Nephron progenitor cell (in vitro differentiated cells): ENCODE measurements at places on chromosomes 3 and 15.
A peak's percentile ranks its signal among the peaks of the same experiment; 100 is the strongest.

- no peak for DNase-seq
These were observed 42.1 kb downstream of the UBXN7 start for GRCh38 chr3:196390116-196390515.

- DNase-seq = peak; percentile 14
These were observed 75.8 kb upstream of the LEKR1 start for GRCh38 chr3:156750191-156750873.

- DNase-seq = no peak
These were observed 413.5 kb upstream of the THBS1 start for GRCh38 chr15:39167164-39168058.

DNA sequence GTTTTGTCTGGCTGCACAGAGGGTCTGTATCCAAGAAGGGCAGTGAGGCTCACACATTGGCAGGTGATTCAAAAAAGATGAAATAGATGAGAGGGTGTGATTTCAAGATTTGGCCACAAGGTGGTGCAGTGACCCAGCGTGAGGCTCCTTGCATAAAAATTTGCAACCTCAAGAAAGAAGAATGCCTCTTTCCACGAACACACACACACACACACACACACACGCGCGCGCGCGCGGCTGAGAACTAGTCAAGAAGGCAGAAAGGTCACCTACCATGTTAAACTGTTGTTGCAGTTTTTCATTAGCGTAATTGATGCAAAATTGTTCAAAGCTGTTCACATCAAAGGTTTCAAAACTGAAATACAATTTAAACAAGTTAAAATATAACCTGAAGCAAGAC is 39.2 kb downstream of the MYO5C start:
- DNase-seq = peak; percentile 73
